ENCODE measurements at places on chromosomes 11 and 22.

DNA sequence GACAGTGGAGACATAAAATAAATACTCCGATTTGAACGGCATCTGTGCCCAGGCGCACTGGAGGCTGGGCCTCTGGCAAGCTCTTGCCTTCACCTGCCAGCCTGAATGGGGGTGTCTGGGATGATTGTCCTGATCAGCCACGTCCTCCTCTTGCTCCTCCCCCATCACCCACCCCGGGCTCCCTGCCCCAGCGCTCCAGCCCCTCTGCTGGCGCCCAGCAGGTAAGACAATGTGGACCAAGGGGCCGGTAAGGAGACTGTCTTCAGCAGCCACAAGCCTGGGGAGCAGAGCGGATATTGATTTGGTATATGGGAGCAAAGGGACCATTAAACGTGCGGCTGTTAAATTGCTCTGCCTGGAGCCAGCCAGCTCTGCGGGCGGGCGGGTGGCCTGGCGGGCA lies 24.9 kb downstream of the WNT11 start:
- DNase-seq: no peak

- no peak for DNase-seq
Observed at GRCh38 chr11:2258501-2259465, 11.6 kb downstream of the ASCL2 start.

GRCh38 chr11:42526426-42526825 lies 785.4 kb upstream of the API5 start:
- no peak for DNase-seq

DNA sequence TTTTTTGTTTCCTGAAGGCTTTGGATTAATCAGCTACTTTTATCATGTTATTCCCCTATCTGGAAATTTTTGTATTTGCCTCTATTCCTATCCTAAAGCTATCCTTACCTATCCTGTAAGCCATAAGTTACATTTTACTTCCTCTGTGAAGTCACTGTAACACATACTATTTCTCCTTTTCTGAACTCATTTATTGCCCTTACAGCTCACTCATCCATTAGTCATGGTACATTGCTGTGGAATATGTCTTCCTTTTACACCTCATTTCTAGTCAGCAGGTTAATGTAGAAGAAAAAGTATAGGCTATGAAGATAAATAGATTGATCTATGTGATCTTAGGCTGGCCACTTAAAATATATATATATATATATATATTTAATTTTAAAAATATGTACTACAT lies 28.0 kb downstream of the SWAP70 start:
- DNase-seq: no peak

GRCh38 chr22:19819208-19819910 lies 35.3 kb downstream of the GNB1L start:
- DNase-seq: no peak

DNA sequence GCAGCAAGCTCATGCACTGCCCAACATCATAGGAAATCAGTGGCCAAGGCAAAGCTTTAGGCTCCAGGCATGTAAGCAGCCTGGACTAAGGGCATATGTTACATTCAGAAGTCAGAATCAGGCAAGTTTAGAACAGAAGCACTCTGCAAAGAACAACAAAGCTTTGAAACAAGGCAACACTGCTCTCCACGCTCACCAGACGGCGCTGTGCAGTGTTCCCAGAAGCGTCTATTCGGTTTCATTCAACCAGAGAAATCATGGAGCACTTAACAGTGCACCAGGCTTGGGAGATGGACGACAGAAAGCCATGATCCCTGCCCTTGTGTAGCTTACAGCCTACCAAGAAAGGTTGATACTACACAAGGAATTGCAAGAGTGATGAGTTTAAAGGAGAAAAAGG lies 555.8 kb downstream of the BUD13 start:
- DNase-seq: no peak

Measured in esophagus squamous epithelium (tissue), 5 donors.